ENCODE measurements at places on chromosomes 4 and X.

DNA sequence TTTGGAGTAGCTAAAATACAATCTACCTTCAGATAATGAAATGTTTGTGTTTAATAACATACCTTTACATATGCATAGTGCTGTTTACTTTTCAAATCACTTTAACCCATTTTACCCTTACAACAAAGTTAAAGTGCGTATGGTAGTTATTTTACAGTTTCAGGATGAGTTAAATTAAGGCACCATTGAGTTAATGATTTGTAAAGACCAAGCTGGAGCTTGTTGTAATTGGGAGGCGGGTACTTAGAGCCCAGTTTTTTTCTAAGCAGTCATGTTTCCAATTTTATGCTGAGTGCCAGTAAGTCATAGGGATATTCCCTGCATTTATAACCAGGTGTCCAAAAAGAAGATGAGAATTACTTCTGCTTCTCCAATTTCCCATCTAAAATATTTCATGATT is 84.2 kb upstream of the NRK start:
- DNase-seq: no peak

DNA sequence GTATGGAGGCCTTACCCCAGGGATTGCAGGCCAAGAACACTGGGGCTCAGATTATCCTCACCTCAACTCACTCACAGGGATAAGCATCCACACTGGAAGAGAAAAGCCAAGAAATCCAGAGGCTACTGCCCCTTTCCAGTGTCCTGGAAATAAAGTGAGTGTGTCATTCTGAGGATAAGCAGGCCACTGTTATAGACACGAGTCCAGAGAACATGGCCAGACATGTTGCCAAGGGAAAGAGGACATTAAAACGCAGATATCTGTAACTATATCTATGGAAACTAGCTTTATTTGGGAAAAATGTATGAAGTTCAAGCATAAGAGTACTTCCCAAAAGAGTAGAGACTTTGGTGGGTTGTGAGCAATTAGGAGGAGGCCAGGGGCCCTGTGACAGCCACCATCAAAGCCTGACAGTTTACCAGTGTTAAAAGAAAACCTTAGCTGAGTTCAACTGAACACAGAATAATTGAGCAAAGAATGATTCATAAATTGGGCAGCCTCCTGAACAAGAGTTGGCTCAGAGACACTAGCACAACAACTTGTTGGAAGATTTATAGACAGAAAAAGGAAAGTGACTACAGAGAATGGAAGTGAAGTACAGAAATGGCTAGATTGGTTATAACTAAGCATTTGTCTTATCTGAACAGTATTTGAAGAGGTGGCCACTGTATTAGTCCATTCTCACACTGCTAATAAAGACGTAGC is 1222.2 kb downstream of the STIM2 start:
- no peak for DNase-seq

DNA sequence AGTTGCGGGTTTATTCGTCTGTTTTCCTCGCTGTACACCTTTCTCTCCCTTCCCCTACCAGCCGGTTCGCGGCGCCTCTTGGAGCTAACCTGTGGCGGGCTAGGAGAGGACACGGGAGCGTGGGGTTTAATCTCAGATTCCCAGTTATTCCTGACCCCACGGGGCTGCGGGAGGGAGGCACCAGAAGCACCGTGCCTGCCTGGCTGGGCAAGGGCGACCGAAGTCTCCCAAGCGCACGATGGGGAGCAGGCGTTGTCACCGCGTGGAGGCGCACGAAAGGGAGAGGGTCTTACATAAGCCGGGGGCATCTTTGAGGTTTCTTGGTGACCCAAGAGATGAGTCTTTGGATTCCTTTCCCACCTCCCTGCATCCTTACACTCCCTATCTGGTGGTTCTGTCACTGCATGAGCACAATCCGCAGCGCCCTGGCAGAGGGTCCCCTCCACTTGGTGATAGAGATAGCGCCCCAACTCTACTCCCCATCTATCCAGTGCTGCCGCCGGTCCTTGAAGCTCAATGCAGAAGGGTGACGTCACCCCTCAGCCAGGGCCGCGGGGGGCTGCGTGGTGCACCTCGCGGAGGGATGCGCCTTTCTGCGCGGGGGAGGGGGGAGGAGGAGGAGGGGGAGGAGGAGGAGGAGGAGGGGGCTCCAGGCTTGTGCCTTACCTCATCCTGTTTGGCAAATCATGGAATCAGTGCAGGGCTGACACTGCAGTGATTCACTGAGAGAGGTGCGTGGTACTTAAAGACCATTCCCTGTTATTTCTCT is 793 bp downstream of the TSPAN7 start:
- DNase-seq: no peak

DNA sequence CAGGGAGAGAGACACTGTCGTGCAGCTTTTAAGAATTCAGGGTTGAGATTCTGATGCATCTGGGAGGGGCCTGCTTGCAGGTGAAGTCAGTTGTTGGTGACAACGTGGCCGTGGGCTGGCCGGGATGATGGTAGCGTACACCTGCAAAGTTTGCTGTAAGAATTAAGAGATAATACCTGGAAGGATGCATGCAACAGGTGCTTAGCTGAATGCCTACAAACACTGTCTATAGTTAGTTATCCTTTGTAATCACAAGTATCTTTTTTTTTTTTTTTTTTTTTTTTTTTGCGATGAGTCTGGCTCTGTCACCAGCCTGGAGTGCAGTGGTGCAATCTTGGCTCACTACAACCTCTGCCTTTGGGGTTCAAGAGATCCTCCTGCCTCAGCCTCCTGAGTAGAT is 259.6 kb downstream of the ASMT start:
- no peak for DNase-seq

DNA sequence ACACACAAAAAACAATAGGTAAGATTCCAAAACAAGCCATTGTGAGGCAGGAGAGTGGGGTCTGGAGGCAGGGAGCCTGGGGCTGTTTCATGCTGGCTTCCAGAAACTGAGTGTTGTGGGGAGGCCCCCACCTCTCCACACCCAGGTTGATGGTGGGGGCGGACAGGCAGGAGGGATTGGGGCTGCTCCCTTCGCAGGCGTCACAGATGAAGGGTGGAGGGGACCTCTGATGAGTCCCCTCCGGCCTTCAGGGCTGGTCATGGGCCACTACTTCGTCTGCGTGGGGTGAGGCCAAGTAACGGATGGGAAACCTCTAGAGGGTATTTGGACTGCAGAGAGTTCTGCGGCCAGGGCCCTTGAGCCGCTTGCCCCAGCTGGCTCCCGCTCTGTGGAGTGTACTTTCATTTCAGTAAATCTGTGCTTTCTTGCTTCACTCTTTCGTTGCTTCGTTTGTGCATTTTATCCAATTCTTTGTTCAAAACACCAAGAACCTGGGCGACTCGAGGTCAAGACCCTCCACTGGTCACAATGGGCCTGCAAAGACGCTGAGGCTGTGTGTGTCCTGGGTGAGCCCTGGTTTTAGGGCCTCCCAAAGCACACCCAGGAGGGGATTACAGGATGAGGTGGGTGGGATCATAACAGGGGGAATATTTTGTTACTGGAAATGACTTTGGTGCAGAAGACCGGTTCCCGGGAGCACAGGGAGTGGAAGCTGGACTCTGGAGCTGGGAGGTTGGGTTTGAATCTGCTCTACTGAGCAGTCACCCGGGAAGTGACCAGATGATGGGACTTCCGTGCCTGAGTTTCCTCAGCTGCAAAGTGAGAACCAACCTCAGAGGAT is 83.7 kb upstream of the ADRA2C start:
- no peak for DNase-seq

- no peak for DNase-seq
Measured at GRCh38 chrX:47662144-47662657, 3.2 kb upstream of the UXT start.

DNA sequence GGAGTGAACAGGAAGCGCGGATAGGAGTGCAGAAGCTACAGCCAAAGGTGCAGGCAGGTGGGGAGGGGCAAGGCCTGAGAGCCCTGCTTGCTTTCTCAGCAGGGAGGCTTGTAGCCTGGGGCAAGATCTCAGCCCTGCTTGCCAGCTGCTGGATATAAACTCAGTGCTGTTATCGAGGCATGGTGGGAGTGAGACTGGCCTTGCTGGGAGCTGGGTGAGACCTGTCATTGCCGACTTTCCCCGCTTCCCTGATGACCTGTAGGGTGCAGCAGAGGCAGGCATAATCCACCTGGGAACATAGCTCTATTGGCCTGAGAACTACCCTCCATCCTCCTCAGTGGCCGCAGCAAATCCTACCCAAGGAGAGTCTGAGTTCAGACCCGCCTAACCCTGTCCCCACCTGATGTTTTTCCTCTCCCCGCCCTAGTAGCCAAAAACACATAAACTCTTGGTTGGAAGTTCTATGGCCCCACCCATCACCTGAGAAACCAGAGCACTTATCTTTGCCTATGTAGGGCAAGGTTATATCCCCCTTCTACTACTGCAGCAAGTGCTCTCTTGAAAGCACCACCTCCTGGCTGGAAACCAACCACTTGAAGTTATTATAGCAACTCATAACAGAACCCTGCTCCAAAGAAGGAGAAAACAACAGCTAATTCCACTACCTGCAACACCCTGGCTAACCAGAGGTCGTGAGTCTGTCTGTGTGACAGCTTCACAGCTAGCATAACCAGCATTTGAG is 80.7 kb downstream of the FHIP1A start:
- no peak for DNase-seq

DNA sequence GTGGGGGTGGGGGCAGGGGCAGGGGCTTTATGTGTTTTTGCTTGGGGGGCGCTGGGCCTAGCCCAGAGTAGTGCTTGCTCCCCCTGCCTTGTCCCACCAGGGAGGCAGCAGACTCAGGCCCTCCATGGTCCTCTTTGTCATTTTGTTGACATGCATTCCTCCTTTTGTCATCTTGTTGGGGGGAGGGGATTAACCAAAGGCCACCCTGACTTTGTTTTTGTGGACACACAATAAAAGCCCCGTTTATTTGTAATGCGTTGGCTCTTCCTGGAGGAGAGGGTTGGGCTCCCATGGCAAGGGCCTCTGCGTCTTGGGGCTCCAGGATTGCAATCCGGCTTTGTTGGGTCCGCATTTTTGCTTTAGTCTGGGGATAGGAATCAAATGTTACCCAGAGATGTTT is 2.2 kb downstream of the EMD start:
- DNase-seq: no peak

DNA sequence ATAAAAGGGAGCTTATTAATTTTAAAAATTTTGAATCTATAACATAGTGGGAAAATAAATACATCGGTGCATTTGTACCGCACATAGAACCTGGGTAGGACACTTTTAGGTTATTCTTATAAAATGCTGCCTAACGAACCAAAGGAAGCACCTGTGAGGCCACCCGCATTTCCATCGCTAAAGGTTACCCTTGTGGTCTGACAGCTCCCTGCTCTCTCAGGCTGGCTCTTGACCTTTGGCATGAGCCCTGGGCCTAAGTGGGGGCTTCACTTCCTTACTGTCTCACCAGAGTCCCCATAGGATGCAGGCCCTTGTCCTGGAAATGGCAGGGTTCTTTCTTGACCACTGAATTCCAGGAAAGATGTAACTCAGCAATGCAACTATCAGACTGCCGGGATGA is 46.0 kb downstream of the HADH start:
- no peak for DNase-seq
